ENCODE measurements at places on chromosomes 11 and 22. TPM values are rescaled to one million over a fixed set of nuclear protein-coding genes. Genes with fewer than 3 reads are reported as not detected.

DNA sequence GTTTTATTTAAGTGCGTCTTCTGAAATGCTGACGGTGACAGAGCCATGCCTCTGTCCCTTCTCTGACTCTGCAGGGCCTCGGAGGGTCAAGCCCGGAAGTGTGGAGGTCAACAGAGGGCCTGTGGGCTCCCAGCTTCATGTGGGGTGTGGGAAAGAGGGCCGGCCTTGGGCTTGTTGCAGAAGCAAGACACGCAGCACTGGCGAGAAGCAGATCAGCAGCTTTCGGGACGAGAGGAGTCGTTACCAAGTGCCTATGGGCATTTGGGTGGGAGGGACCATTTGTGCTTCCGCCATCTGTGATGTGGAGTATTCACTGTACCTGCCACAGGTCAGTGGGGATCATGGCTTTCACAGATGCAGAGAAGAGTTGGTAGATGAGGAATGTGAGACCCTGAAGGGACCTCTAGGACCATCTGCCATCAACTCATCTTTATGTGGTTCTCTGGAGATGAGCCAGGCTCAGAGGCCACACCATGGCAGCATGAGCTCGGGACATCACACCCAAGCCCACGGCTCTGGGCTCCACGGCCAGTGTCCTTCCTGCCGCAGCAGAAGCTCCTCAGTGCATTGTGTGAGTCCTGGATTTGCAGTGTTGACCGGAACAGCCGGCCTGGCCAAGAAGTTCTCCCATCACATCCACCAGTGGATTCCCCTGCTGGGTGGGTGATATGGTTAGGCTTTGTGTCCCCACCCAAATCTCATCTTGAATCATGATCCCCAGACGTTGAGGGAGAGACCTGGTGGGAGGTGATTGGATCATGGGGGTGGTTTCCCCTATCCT, 590.7 kb downstream of the TBC1D22A start:
- DNase-seq = no peak

- DNase-seq = no peak
Observed at GRCh38 chr22:36284171-36284571, 31.2 kb downstream of the APOL1 start.

Gene AQP11
- total RNA-seq = 0.73 TPM

Gene RAB3IL1
- total RNA-seq = 17.3 TPM

DNA sequence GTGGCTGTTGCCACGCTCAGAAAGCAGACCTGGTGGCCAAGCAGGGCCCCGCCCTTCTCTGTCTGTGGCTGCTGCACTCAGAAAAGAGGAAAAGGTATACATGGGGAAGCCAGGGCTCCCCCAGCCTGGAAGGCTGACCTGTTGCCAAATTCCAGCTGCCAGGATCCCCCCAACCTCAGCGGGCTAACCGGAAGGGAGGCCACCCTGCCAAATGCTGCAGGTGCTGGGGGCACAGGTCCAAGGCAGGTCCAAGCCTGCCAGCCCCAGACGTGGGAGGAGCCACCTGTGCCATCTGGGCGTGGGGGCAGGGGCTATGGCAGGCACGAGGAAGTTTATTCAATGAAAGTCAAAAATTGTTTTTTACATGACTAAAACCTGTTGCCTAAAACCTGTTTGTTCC, 2.6 kb downstream of the NPTXR start:
- DNase-seq = no peak

DNA sequence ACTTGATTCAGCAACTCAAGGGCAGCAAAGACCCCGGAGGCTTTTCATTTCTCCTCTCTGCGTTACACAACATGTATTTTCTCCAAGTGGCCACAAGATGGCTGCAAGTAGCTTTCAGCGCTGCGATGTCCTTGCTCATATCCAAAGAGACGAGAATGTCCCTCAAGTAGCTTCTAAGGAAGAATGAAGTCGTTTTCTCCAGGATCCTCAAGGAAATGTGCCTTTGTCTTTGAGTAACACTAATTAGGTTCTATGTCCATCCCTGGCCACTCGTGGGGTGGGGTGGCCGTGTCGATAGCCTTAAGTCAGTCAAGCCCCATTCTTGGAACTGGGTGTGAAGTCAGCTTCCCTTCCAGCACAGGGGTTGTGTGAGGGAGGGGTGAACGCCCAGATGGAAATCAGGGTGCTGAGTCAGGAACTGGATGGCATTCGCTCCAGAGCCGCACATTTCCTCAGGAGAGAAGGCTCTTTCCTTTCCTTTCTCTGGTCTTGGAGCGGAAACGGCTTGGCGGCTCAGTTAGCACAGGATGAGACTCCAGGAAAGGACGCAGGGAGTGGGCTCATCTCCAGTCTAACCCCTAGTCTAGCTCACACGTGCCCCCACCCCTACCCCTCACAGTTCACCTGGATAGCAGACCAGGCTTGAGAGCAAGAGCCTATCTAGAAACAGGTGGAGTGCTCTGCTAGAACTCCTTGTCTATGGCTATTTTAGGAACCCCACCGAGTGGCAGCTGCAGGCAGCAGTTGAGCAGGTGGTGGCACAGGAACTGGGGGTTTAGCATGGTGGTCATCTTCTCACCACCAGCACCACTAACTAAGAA, 44.3 kb downstream of the NNMT start:
- peak; percentile 56 for DNase-seq

Gene SEPTIN5
- total RNA-seq = 118 TPM

DNA sequence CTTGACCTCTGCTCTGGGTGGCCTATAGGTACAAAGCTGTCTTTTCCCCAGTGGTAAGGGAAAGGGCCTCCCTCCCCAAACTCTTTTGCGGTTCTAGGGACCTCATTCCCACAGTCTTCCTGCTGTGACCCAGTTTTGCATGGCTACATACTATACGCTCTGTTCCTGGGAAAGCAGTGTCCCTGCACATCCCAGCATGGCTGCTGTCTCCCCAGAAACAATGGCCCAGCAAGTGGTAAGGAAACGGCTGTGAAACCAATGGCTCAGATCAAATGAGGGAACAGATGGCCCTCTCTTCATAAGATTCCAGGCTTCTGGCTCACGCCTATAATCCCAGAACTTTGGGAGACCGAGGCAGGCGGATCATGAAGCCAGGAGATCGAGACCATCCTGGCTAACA, 41.1 kb downstream of the RPL27A start:
- no peak for DNase-seq

Measured in left cardiac atrium (tissue), 4 donors.